ENCODE measurements at places on chromosomes 7 and 10.

GRCh38 chr10:89076120-89076519, 85.5 kb downstream of the FAS start:
- no peak for DNase-seq

DNA sequence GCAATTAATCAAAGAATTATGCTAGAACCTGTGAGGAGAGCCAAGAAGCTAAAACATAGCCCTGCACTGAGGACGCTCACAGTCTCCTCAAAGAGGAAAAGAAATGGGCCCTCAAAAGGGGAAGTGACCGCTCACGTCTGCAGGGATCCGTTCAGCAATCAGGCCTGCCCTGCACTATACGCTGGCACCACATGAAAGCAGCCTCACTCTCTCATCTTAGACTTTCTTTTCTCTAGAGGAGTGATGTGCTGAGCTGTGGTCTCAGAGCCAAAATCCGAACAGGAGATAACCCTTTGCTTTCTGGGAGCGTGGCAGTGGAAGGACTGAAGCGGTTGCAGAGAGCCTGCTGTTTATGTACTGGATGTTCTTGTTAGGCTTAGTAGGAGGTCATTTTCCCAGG, 6.3 kb upstream of the IL2RA start:
- DNase-seq, result no peak

- DNase-seq, result peak; percentile 0
These were observed 52.8 kb upstream of the SEMA3E start for GRCh38 chr7:83701736-83702135.

- no peak for DNase-seq
These were observed 22.1 kb upstream of the HTR5A start for GRCh38 chr7:155048006-155048405.

- DNase-seq, result peak; percentile 47
These were observed 4.9 kb upstream of the SLC29A3 start for GRCh38 chr10:71314028-71314693.

DNA sequence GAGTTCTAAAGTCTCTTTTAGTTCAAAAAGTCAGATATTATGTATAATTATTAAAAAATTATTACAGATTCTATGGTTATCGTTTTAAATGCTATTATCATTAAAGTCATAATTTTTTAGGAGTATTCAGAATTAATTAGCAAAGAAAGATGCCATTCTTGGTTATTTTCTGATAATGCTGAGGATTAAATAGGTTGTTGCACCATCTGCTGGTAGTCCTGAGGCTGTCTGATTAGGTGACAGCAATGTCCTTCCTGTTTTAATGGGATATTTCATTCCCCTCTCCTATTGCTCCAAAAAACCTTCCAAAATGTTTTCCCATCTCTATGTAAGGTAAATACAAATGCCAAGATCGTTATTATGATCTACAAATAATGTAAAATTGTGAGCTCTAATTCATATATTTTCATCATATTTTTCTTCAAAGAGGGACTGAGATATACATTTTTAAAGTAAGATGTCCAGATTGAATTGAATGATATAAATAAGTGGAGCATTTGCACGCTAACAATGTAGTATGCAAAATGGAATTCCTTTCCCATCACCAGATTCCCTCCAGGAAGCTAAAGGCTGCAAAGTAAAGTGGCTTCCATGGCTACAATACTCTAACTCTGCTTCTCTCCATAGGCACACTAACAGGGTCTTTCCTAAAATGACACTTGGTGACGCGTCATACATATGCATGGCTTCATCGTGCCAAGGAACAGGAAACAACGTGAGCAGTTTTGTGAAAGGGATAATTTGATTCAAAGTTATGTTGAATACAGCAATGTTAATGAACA, 58.8 kb upstream of the AKR1E2 start:
- DNase-seq, result peak; percentile 67

- peak; percentile 60 for DNase-seq
These were observed 33.2 kb downstream of the C7orf33 start for GRCh38 chr7:148623586-148624282.

GRCh38 chr10:79391231-79392019, 44.2 kb downstream of the PPIF start:
- DNase-seq, result no peak

DNA sequence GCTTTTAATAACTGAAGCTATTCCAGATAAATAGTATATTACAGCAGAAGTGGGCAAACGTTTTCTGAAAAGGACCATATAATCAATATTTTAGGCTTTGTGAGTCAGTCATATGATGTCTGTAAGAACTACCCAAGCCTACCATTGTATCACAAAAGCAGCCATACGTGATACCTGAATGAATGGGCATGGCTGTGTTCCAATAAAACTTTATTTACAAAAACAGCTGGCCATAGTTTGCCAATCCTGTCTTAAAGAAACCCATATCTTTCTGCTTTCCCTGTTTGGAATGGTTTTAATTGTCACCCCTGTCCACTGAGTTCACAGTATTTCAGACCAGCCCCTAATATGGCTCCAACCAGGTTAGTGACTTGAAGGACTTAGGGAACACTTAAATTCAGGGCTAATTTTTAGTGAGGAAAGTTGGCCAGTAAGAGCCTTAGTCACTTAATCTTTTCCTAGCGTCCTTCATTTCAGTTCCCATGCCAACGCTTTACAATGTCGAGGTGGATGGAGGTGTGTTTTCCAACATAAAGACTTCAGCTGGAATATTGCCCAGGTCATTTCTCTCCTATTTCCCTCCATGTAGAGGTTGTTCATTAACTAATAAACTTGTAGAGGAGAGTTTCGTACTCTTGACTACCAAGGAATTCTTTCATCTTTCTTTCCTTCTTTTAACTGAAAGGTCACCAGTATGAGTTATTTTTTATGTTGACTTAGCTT, 184.5 kb downstream of the TRIL start:
- DNase-seq, result no peak

GRCh38 chr7:75950111-75950681, 35.2 kb downstream of the POR start:
- DNase-seq, result no peak

GRCh38 chr10:48659790-48660189, 24.9 kb upstream of the WDFY4 start:
- no peak for DNase-seq

GRCh38 chr7:108384716-108385483, 71.3 kb downstream of the NRCAM start:
- DNase-seq, result no peak

DNA sequence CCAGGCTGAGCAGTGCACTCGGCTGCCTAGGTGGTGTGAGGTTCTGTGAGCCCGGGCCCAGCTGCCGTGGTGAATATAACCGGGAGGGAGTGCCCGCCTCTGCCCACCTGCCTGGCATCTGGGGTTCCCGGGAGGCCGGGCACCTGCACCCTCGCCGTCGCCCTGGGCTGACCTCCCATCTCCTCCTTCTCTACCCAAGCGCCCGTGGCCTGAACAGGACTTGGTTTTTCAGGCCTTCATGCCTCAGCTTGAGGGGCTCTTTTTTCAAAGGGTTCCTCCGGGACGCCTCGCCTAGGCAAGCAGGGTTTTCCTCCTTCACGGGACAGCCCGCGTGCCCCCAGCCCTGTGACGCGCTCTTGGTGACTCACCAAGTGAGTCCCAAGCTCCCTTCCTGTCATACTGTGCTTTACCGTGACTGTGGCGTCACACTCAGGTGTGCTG, 9.9 kb downstream of the INPP5A start:
- no peak for DNase-seq

DNA sequence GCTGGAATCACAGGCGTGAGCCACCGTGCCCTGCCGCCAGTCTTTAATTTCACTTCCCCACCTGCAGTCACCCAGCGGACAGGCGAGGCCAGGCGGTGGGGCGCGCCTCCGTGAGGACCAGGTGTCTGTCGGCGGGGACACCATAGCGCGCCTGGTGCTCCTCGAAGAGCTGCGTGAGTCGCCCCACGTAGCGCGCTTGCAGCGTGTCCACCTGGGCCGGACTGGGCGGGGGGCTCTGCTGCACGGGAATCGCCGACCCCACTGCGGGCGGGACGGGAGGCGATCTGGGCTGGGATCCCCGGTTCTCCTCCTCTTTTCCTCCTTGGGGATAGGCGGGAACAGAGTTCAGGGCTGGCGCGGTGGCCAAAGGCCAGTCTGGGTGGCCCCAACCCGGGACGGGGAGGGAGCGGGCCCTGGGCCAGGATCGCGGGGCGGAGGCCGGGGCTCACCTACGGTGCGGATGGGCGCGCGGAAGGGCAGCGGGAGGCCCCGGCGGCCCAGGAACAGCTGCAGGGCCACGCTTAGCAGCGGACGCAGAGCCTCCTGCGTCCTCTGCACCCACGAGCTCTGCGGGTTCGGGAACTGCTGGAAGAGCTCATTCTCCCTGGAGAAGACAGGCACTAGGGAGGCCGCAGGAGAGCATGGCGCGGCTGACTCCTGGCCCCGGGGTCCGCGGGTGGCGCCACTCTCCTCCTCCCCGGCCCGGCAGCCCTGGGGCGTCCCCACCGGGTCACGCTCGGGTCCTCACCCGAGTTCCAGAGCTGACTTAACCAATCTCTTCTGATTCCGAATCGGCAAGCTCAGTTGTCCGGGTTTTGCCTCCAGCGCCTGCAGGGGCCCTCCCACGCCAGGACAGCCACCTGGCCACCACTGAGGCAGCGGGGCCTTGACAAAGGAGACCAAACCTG, 1.1 kb upstream of the MOGAT3 start:
- DNase-seq, result no peak

GRCh38 chr10:104334965-104335650, 3.2 kb downstream of the ITPRIP start:
- DNase-seq, result no peak

GRCh38 chr7:3558400-3558799, 257.3 kb downstream of the SDK1 start:
- no peak for DNase-seq

GRCh38 chr7:19353180-19353579, 208.0 kb upstream of the FERD3L start:
- peak; percentile 55 for DNase-seq

DNA sequence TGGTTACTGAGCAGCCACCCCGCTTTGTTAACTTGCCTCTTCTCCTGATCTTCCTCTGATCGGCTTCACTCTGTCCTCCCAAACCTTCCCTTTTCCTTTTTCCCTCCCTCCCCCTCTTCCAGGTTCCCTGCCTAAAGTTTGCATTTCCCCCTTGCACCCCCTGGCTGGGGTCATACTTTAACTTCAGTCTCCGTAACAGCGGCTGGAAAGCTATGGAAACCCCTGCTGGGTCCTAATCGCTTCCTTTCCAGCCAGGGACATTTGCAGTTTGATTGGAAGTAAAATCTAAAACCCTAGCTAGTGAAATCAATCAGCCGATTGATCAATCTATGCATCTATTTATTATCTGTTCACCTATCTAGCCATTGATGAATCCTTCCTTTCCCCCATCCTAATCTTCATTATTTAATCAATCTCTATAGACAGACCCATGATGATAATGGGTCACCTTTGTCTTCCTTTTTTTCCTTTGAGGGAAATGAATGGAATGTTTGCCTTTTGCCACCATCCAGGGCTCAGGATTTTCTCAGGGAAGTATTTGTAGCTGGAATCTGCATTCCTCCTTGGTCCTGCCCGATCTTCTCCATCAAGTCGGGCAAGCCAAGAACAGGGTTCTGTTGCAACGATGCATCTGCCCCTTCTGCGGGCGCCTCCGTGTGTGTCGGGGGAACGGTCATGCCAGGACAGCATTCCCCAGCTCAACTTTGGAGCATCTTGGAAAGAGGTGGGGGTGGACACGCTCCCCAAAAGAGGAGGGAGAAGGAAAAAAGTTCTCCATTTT, 8.8 kb downstream of the GATA3 start:
- no peak for DNase-seq
